AG09309 (cell line): ENCODE measurements at places on chromosomes 12 and 14.

DNA sequence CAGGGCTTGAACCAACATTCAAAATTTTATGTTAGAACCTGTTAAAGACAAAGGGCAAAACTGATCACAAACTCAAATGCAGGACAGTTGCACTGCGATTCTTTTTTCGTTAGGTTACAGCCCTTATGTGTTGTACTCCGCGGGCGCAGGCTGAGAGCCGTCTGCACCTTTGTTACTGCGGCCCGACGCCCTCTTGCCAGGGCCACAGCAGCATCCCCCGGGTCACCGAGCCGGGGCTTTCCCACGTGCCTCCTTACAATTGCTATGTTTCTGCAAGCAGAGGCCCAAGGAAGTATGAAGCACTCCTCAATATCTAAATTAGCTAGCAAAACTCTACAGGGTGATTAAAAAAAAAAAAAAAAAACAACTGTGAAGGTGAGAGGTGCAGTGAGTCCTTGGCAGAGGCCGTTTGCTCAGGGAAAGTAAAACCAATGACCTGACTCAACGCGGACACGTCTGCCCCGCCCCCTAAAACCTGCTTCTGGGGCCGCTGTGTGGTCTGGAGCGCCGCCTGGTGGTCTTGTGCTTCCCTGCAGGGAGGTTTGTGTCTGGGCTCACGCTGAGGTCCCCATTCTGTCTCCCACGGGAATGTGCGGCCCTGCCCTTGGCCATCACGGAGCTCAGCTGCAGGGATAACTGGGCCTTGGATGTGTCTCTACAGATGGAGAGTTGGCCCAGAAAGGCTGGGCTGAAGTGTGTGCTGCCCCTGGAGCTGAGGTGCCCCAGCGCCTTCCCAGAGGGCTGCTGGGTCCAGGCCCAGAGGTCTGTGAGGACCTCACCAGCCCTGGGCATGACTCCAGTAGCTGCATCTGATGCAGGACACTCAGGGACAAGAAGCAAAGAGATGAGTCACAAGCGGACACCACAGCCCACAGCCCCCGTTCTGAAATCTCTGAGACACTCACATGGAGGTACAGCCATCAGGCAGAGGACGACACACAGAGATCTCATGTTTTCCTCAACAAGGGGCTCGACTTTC is 418.5 kb downstream of the TMEM121 start:
- no peak for DNase-seq

- no peak for DNase-seq
Observed at GRCh38 chr14:81436296-81437138, 36.4 kb upstream of the STON2 start.

DNA sequence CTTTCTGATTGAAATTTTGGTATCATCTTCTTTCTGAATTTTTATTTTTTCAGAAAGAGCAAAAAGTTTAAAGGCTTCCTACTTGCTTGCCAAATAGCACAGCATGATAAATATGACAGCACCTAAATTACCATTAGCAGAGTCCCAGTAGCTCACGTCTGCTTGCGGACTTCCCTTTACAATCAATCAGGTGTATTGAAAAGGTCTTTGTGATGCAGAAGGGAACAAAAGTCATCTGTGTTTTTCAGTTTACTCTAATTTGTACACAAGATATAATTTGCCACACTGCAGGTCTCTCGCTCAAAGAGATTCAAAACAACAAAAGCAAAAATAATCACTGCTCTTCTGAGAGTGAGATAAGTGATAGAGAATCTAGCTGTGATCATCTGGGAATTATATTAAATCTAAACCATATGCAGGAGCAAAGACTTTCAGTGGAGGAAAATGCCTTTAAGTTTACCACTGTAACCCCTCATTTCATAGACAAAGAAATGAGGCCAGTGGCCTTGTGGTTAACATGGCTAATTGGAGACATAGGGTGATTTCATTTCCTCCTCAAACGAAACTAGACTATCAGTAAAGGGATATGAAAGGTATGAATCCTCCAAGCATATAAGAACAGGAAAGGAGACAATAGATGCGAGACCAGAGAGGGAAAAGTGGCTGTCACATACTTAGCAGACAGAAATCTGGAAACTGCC is 240.8 kb upstream of the TMPO start:
- no peak for DNase-seq

DNA sequence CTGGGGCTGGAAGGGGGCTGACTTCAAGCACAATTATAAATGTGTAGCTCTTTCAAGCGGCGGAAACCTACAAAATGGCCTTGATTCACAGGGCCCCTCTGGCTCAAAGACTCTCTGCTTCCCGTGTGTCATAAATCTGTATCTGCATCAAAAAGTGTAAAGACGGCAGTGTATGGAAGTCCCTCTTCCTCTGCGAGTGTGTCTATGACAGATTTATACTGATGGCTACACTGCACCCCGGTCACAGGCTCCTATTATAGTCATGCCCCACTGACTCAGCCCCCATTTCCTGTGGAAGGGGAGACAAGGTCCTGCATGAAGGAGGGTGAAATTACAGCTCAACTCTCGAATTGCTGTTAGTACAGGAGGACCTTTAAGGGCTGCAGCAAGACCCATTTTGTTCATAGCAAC is 68.6 kb downstream of the HMGA2 start:
- no peak for DNase-seq

- no peak for DNase-seq
Observed at GRCh38 chr14:88493392-88494185, 61.2 kb downstream of the PTPN21 start.

GRCh38 chr14:102196902-102197230 is 57.2 kb downstream of the WDR20 start:
- DNase-seq: no peak

GRCh38 chr14:67602076-67602475 is 2.0 kb upstream of the PIGH start:
- no peak for DNase-seq

DNA sequence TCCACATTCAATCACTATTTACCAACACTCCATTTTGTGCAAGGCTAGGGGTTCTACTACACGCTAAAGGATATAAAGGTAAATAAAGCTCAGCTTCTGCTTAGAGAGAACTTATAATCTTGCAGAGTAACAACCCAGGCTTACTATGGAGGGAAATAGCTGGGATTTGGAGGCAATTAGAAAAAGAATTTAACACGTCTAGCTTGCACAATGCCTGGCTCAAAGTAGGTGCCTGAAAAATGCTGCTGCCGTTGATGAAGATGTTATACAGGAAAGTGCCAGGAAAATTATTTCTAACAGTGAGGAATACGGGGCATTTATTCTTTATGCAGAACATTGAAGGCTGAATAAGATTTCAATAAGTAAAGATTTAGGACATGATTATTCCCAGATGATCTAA is 214.2 kb downstream of the KITLG start:
- no peak for DNase-seq

GRCh38 chr14:81122326-81122725 is 98.4 kb downstream of the GTF2A1 start:
- DNase-seq: no peak

DNA sequence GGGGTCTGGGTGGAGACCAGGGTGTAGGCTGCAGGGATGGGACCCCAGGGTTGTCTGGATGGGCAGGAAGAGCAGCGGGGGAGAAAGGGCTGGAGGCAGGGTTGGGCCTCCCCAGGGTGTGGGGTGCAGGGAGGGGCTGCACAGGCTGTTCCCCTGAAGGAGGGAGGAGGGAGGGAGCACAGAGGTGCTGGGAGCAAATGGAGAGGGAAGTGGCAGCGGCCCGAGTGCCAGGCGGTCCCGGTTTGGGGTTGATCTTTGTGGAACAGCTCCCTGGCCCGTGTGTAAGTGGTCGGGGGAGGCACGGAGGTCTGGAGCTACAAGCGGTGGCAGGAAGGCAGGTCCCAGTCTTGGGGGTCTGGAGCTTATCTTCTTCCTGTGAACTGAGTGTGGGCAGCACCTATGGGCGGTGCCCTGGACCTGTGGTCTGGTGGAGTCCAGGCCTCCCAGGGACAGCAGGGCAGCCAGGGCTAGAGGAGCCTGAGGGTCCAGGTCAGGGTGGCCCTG is 391.6 kb downstream of the TMEM121 start:
- no peak for DNase-seq

DNA sequence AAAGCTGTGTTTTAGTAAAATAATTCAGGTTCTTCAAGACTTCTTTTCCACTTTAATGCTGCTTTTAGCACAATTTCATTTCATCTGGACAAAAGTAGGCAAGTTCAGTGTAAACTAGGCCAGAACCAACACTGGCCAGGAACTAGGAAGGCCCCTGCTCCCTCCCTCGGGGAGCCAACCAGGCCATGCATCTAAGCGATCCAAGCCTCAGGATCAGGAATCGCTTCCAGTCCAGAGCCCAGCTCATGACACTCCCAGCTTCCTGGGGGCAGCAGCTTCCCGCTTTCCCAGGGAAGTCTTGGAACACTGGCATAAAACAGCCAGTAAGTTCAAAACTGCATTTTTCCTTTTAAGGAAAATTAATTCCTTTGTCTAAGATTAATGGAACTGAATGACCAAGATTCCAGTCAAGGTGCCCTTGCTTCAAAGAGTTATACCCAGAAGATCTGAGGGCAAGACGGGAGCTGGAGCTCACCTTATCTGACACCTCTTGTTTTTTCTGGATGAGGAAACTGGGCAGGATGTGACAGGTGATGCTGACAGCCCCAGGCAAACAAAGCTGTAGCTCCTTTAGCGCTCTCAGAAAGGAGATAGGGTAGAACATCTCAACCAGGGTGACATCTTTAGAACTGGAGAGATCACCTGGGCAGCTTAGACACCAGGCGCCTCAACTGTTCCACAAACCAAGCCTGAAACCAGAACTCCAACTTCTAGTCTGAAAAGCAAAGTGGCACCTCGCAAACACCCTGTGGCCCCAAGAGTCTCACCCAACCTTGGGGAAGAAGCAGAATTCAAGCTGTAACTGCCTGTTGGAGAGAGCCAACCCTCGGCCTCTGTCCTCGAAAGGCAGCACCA is 61.4 kb upstream of the PNMA1 start:
- DNase-seq: no peak

GRCh38 chr14:38627163-38627562 is 371.3 kb upstream of the CLEC14A start:
- DNase-seq: no peak

GRCh38 chr12:14514154-14514842 is 53.4 kb downstream of the PLBD1 start:
- DNase-seq: no peak

- no peak for DNase-seq
Observed at GRCh38 chr14:94795372-94795771, 25.5 kb upstream of the GSC start.

DNA sequence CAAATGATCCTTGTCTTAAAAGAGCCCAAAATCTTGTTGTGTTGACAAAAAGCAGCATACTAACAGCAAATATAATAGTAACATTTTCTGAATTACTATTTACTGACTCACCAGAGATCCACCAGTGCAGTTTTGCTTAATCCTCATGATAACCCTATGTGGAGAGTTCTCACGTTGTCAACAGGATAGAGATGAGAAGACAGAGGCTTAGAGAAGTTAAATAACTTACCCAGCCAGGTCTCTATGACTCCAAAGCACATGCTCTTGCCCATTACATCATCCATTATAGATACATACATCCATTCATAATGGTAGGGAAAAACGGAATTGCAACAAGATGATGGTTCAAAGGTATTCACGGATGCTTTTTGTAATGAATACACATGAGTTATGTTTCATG is 111.9 kb downstream of the PAX9 start:
- no peak for DNase-seq

DNA sequence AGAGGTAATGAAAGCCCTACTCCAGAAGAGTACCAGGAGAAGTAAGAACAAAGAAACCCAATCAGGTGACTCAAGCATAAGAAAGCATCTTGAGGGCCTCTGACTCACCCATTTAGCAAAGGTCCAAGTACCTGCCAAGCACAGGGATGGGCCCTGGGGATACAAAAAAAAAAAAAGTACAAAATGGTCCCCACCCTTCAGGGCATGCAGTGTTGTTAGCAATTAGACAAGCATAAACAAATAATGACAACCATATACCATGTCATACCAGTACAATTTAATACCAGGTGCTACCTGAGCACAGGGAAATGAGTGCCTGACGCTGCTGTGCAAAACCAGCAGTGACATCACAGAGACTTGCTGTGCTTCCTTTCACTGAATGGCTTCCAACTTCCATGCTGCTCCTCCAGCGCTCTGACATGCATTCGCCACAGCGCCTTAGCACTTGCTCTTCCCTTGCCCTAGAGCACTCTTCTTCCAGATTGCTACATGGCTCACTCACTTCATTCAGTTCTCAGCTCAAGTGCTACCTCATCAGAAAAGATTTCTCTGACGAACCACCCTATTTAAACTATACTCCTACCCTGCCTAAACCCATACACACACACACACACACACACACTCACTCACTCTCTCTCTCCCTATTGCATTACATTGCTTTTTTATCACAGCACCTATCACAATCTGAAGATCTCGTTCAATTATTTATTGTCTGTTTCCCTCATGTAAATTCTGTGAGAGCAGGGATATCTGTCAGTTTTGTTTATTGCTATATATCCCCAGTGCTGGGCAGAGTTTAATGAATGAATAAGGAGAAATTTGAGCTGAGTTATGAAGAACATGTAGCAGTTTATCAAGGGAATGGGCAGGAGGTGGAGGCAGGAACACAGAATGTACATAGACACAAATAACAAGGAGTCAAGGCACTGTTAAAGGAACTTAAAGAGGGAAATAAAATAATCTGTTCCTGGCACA is 12.9 kb upstream of the EPS8 start:
- no peak for DNase-seq

GRCh38 chr12:11765817-11766794 is 116.6 kb downstream of the ETV6 start:
- no peak for DNase-seq

DNA sequence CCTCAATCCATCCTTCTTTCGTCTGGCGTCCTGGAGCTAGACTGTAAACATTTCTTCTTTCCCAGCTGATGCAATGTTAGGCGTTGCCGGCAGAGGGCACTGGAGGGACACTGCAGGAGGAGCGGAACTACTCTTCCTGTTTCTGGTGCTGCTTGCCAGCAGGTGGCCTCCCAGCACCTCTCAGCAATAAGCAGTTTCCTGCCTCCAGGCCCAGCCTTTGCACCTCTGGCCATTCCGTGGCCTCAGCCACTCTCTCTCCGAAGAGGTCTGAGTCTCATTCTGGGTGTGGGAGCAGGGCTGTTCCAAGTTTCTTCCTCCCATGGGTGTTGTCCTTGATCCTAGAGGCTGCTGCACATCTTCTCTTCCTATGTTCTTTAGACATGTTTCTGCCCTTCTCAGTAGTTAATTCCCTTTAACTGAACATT is 7.5 kb upstream of the ASPG start:
- DNase-seq: peak; percentile 54
